ENCODE measurements at places on chromosomes 3 and 15.
A peak's percentile ranks its signal among the peaks of the same experiment; 100 is the strongest.

- no peak for DNase-seq
Measured at GRCh38 chr15:81531109-81531592, 157.1 kb upstream of the TMC3 start.

DNA sequence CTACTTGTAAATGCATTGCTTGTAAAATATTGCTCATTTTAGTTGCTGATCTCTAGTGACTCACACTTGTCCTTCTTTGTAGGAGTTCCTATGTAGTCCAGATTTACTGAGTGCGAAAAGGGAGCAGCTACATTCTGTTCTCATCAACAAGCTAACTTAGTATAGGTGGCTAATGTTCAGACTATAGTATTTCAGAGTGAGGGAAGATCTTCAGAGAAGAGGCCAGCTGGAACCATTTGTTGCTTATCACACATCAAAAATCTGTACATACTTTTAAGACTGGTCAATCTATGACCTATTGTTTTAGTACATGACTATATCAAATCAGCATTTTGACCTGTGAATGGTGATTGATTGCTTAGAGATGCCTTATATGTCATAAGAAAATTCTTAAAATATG, 71.3 kb upstream of the THSD4 start:
- no peak for DNase-seq

DNA sequence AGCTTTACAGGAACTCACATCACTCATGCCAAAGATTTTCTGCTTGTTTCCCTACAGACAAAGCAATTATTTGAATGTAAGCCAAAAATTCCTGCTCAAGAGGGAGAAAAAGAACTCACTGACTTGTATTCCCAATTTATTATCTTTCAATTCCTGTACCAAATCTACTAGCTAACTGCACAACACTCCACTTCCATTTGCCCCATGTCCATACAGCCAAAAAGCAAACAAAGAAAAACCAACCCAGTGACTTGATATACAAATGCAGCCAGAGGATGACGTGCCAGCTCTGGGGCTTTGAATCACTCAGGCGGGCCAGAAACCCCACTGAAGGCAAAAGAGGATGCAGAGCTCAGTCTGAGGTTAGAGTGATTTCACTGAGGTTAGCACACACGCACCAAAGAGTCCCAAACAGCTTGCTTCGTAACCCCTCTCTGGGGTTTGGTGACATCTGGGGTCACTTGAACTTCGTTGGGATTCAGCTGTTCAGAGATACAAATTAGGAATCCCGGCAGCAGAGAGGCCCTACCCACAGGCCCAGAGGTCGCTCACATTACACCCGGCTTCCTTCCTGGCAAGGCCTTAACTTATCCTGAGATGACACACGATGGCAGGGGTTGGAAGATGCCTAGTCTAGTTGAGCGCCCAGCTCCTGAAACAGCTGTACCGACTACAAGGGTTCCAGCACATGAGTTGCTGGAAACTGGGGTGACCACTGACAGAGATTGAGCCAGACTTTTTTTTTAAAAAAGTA, 1.6 kb downstream of the RFTN1 start:
- peak; percentile 95 for DNase-seq

DNA sequence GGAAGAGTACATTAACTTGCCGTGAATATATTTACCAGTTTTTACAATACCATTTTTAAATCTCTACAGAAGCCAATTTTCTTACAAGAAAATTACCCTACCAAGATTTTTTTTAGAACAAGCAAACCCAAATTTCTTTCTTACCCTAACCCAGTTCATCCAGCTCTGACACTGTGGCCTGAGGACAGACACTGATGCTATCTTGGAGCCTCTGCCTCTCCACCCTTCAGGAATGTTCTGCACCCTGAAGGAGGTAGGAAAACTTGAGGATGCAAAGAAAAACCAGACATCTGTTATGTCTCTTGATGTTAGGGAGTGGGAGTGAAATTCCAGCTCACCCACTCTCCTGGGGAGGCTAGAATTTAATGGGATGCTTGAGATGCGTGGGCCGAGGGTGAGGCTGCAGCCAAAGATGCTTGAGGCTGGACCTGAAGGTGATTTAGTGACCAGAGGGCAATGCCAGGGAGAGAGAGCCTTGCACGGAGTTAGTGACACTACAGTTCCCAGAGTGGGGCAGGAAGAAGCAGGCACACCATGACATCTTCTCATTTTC, 69.9 kb downstream of the LIPC start:
- no peak for DNase-seq

GRCh38 chr3:31565288-31565687, 32.6 kb downstream of the STT3B start:
- DNase-seq, result no peak

DNA sequence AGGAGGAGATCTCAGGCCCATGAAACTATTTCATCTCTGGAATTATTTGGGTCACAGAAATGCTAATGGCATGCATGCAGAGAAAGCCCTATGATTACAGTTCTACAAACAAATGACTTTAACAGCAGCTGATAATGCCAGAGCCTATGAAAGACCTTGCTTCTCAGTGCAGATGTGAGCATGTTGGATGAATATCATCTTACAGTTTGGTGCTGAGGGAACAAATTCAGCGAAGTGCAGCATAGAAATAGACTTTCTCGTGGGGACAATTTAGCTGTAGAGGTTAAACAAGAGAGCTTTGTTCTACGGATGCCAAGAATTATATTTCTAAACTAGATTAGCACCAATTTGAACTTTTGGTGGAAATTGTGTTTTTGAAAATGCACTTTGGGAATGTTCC, 27.7 kb downstream of the PTX3 start:
- DNase-seq, result no peak

- no peak for DNase-seq
Measured at GRCh38 chr3:133292296-133292695, 107.6 kb upstream of the BFSP2 start.

GRCh38 chr3:148763156-148763680, 64.4 kb upstream of the CPB1 start:
- DNase-seq, result no peak

GRCh38 chr15:98123834-98124233, 163.3 kb downstream of the ARRDC4 start:
- no peak for DNase-seq

- DNase-seq, result no peak
Measured at GRCh38 chr3:158264894-158265293, 155.0 kb downstream of the RSRC1 start.

GRCh38 chr3:12869035-12869621, 27.8 kb upstream of the RPL32 start:
- peak; percentile 54 for DNase-seq

All from B cell (primary cell).